ENCODE measurements at places on chromosomes 4 and X.

GRCh38 chrX:8278557-8278956 is 107.5 kb upstream of the VCX2 start:
- DNase-seq, result no peak

DNA sequence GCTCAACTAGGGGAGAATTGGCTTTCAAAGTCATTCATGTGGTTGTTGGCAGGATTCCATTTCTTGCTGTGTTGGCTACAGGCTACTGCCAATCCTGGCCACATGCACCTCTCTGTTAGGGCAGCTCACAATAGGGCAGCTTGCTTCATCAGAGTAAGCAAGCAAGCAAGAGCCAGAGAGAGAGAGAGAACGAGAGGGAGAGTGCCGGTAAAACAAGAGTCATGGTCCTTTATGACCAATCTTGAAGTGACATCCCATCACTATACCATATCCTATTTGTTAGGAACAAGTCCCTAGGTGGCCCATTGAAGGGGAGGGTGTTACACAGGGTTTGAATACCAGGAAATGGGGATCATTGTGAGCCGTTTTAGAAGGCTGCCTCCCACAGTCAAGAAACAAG is 33.0 kb upstream of the TLR2 start:
- peak; percentile 18 for DNase-seq

GRCh38 chr4:26213317-26213716 is 107.5 kb upstream of the RBPJ start:
- no peak for DNase-seq

GRCh38 chrX:74421036-74421739 is at the start of gene SLC16A2:
Gene SLC16A2, plus strand, starts transcription at chrX:74421493. Its CDS starts 145 bp downstream, at chrX:74421638.
- peak; percentile 52 for DNase-seq

DNA sequence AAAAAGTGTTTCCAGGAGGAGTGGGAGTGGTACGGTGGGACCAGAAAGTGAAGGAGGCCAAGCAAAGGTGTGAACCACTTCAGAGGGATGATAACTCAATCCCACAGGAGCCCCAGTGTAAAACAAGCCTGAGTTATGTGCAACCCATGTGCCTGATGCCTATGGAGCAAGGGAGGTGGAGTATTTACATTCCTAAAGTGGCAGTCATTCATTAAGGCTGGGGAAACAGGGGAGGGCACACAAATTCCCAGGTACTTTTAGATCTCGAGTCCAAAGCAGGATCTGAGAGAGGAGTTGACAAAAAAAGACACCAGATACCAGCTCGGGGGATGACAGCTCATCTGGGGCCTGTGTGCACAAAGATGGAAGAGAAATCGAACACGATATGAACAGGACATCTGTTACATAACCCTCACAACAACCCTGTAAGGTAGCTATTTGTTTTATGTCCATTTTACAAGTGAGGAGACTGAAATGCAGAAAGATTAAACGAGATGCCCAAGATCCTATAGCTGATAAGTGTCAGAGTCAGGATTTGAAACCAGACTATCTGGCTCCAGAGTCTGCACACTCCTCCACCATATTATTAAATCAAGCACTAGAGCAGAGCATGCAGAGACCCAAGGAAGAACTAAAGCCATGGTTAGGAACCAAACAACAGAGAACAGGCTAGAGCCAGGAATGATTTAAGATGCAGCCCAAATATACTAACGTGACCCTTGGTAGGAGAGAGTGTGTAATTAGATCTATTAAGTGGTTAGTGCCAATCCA is 91.9 kb upstream of the MAPK10 start:
- no peak for DNase-seq

DNA sequence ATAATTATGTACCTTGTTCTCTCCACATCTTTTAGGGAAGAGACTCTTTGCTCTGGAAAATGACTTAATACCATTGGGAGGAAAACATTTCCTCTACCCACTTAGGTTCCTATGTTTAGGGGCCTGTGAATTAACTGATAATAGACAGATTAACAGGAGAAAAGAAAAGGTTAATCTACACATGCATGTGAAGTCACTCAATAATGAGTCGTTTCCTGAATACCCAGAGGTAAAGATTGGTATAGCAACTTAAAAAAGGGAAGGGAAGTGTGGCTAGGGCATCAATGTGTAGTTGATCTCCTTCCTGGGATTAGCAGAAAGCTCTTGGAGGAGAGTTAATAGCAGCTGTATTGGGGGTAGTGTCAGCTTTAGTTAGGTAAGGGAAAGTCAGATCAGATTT is 419.5 kb upstream of the ATOH1 start:
- no peak for DNase-seq

DNA sequence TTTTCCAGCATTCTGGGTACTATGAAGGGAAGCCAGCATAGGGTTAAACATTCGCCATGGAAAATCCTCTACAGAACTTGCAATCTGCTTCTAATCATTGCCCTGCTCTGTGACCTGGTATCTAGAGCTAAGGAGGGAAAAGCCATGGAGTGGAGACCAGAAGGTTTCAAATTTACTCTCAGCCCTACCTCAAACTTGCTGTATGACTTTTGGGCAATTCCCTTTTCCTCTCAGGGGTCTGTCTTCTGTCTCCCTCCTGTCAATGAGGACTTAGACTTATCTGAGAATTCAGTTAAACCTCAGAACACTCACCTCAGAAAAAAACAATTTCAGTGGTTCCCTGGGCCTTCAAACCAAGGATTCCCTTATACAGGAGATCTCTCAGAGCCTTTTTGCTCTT is 29.1 kb downstream of the ARHGEF9 start:
- DNase-seq, result no peak

- DNase-seq, result no peak
Measured at GRCh38 chrX:124256216-124256615, 76.2 kb upstream of the TEX13D start.

DNA sequence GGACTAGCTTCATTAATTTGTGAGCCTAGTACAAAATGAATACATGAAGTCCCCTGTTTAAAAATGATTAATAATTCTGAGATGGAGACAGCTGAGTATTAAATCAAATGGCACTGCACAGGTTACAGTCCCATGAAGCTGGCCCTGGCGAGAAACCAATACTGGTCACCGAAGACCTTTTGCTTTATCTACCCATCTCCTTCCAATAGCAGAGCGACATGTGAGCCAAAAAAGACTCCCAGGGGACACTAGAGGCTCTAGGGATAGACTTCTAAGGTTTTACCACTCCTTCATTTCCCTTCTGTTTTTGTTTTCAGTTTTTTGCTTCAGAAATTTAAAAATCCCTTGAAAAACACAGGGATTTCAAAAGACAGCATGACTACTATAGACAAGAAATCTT is 97.0 kb upstream of the CCSER1 start:
- DNase-seq, result no peak

DNA sequence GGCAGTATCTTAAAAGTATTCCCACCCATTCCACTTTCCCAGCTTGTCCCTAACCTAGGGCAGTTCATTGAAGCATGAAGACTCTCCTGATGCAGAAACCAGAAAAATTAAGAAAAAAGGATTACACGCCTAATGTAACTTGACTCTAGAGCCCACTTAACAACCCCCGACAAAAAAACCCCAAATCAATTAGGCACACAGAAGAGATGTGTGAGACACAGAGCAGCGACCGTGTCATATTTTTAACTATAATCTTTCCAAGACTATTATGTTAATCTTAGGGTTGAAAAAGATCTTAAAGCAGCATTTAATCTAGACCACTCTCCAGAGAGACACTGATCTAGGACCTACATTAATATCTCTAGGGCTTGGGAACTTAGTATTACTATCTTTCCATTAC is 1.3 kb downstream of the YTHDC1 start:
- no peak for DNase-seq

DNA sequence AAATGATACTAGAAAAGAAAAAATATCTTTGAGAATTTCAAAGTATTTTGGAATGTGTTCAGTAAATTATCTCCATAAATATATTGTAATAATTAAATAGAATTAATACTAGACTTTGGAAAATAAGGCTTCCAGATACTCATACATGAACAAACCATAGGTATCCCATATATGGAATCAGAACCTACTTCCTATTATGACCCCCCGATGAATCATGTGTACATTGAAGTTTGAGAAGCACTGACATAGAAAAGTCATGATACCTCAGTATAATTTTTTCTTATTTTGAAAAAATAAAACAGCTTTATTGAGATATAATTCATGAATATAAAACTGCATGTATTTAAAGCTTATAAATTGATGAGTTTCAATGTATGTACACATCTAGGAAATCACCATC is 27.2 kb upstream of the SMARCA5 start:
- no peak for DNase-seq

DNA sequence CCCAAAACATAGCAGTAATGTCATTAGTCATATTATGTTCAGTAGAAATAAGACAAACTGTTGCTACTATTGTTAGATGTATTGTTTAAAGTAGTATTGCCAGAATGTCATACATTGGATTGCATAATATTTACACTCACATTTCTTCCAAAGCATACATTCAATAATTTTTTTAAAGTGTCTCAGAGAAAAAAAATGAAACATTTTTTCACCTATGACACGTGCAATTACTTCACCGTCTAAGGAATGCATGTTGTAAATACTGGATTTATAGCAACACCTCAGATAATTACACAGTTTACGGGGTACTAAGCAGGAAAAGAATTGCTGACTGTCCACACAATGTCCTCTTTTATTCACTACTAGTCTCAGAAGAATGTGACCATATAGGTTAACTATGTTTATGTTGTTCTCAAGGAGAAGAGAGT is 162.1 kb downstream of the PCDH18 start:
- DNase-seq, result no peak

- no peak for DNase-seq
Measured at GRCh38 chr4:30722359-30723200, 2.4 kb downstream of the PCDH7 start.

DNA sequence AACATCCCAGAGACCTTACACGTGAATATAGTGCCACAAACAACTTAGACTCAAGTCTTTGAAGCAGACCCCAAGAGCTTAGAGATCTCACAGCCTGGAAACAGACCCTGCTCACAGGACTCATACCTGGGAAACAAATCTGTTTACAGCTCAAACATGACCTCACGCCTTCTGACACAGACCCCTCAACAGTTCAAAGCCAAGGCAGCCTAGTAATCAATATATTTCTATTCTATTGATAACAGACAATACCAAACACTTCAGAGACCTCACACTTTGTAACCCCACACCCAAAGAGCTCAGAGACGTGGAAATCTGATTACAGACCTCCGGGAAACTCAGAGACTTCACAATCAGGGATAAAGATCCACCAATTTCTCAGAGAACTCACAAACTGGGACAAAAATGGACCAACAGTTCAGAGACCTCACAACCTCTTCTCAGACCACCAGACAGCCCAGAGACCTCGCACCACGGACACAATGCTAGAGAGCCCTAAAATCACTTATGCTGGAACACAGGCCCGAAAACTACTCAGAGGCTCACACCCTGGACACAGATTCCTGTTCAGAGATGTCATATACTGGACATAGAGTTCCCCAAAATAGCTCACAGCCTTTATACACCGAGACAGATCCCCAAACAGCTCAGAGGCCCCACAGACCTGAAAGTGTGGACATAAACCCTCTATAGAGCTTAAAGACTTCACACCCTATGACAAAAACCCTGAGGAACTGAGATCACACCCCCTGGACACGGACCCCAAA is 14.8 kb downstream of the SUV39H1 start:
- DNase-seq, result no peak

DNA sequence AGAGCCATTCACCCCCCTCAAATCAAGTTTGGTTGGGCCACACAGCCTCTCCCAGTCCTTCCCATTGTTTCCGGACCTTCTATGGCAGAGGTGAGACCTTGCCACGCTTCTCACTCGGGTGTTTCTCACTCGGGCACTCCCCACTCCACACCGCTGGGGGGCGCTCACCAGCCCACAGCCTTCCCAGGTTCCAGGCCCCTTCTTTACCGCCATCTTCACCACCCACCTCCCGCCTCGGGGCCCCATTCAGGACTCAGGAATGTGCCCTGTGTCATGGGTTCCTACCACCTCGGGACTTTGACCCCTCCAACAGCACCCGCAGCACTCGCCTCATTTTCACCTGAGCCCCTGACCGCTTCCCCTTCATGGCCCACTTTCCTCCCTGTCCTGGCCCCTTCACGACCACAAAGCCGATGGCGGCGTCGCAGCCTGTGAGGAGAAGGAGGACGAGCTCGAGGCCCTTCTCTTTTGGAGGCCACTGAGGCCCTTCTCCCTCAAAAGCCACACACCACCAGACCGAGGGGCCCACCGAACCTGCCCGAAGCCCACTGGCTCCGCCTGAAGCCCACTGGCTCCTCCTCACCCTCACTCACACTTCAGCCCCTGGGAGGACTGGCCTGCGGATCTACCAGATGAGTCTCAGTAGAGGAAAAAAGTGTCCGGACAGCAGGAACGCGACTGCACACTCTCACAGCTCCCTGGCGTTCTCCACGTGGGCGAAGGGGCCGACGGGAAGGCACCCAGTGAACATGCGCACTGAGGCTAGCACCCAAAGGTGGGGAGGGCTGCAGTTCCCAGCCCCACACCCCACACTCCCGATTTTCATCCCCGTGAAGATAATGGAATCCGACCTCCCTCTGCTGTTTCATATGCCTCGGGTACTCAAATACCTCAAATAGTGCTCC is at the start of gene PAGE1:
Gene PAGE1 (minus strand): TSS at position 709 of the 905 bp plus-strand sequence. CDS start 1,214 bp downstream, outside the sequence.
- DNase-seq, result no peak

DNA sequence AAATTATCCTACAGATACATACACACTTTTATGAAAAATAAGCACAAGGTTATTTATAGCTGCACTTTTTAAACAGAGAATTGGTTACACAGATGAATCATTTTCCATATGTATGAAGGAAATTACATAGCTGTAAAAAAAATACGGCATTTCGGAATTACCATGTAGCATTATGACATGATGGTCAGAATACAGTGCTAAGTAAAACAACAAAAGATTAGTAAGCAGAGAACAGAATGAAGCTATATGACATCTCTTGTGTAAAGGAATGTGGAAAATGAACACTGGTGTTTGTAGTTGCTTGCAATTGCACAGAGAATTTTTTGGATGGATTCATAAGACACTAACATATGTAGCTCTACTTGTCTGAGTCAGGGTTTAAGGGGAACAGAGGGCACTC is 1222.0 kb upstream of the PRKX start:
- no peak for DNase-seq

GRCh38 chr4:32824336-32824735 is 2104.2 kb downstream of the PCDH7 start:
- DNase-seq, result no peak

DNA sequence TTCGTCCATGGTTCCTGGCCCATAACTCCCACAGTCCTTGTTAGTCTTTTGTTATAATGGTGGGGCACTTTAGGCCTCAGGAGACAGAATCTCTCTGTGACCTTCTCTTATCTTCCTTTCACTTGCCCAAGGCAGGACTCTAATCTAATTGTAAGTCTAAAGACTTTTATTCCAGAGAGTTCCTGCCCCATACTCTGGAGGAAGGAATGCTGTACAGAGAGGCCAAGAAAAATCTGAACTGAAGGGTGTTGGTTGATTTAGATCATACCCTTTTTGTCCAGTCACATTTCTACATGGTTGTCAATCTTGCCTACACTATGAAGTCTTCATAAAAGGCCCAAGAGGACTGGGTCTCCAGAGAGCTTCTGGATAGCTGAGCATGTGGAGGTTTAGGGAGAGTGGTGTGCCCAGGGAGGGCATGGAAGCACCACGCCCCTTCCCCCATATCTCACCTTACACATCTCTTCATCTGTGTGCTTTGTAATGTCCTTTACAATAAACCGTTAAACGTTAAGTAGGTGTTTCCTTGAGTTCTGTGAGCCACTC is 84.5 kb downstream of the AFF1 start:
- DNase-seq, result no peak

All from anterior cingulate cortex (tissue), 58 donors.